GDM1 (cell line): ENCODE measurements at places on chromosomes 11 and 22.

- DNase-seq, result no peak
Measured at GRCh38 chr11:58606930-58607714, 15.3 kb upstream of the CNTF start.

DNA sequence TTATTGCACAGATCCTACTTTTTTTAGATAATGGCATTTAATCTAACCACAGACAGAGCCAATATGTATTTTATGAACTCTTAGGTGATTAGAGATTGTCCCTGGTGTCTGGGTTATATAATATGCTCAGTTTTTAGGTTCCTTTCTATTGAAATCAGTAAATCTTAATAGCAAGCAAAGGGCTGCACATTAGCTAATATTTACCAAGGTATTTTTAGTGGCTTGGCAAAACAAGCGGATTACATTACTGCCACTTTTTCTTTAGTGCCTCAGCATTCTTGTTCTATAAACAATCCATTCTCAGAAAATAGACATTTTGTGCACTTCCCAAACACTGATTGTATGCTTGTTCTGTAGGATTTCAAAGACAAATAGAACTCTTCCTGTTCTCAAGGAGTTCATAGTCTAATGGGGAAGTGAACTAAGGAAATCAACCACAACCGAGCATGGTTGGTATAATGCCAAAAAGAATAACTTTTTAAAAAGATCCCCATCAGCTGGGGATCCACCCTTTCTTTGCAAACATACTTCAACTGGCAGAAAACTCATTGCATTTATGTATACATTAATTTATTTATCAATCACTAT, 23.8 kb downstream of the KCNJ1 start:
- DNase-seq, result no peak

DNA sequence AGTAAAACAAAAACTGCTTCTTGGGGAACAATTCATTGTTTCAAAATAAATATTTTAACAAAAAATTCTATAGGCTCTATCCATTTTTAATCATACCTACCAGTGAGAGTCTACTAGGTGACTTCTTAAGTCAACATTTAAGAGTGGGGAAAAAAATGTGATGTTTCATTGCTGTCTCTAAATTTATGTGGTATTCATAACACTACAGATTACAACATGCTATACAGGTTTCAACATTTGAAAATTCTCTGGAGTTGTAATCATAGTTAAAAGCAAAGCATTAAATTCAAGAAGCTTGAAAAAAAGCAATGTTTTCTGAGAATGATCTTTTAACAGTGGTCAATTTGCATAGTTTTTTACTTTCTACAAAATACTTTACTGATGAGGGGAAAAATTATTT, 18.3 kb downstream of the SBF2 start:
- no peak for DNase-seq

- DNase-seq, result no peak
Measured at GRCh38 chr11:48170241-48171233, 46.1 kb upstream of the OR4B1 start.
